Activated CD4-positive, CD25-positive, alpha-beta regulatory T cell treated with anti-CD3 and anti-CD28 coated beads, Interleukin-2, amount 50 U/mL, for 72 hours (primary cell): ENCODE measurements at places on chromosomes 13 and 19.

DNA sequence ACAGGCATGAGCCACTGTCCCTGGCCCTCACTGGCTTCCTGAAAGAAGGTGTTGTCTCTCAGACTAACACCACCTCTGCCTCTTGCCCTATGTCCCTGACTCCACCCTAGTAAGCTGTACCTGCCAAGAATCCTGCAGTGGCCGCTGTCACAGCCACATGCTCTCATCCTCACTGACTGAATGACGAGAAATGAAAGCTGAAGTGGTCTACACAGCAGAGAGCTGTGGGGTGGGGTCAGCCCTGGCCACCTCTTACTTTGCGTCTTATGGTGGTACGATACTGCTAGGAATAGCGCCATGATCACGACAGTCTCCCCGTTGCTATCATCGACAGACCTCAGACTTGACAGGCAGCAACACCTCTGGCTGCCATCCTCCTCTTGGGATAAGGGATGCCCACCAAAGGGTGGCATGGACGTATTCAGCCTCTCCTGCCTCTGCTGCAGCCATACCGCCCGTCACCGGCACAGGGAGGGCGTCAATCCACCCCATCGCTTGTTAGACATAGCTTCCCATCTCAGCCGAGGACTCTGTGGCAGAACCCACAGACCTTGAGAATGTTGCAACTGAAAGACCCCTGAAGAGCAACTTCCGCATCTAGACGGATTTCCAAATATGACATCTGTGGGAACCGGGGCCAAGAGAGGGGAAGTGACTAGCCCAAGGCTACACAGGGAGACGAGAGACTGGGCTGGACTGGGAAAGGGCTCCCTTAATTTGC lies 809 bp downstream of the MYO1F start:
- no peak for DNase-seq

DNA sequence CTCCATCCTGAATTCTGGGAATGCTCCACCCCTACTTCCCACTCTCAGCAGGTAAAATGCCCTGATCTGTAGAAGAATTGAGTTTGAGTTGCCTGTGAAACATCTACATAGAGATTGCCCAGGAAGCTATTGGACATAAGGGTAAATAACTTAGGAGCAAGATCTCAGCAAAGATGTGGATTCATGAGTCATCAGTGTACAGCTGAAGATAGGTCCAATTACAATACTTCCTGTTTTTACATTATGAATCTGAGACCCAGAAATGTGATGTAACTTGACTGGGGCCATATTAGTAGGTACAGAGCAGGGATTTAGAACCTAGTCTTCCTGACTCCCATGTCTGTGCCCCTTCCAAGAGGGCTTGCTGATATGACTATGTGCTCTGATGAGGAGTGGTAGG lies 79.4 kb upstream of the FNDC3A start:
- DNase-seq: no peak

DNA sequence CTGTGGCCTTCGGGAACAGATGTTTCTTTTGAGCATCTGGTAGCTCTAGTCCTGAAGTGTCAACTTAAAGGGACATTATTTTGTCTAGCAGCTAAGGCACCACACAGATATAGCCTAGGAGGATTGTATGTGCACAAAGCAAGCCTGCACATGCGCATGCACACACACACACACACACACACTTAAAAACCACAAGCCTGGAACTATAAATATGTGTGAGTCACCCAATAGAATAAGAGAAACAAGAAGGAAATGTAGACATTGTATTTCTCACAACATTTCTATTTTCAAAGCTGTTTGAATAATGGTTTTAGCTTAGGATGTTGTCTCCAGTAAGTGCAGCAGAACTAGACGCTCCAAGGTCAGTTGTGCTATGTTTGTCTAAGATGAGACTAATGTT lies 516.5 kb downstream of the SUCLA2 start:
- DNase-seq: no peak

- no peak for DNase-seq
Measured at GRCh38 chr19:35993923-35994598, 927 bp upstream of the SDHAF1 start.

GRCh38 chr13:51449018-51449417 lies 3.8 kb downstream of the INTS6 start:
- DNase-seq: no peak

- DNase-seq: peak; percentile 59
Measured at GRCh38 chr13:46179491-46179908, 2.5 kb downstream of the LCP1 start.
